ENCODE measurements at places on chromosomes 3 and 15.

DNA sequence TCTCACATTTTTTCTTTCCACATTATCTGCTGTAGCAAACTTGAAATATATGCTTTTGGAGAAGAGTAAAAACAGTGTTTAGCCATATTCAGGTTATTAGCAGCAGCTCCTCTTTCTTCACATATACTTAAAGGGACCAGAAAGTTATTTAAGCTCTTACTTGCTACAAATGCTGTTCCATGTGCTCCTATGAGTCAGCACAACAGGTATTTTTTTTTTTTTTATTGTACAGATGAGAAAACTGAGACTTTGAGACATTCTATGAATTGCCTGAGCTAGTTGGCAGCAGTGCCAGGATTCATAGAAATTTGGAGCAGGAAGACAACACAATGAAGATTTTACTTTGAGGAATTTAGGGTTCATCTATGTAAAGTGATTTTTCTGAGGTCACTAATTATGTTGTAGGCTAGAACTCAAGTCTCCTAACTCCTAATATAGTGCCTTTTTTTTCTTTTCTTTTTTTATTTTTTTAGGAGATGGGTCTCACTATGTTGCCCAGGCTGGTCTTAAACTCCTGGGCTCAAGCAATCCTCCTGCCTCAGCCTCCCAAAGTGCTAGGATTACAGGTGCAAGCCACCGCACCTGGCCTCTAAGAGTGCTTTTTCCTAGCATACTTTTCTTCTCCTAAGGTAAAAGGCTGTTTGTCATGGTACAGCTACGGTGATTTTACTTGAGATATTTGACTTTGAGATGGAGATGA is 23.6 kb downstream of the SETD5 start:
- no peak for DNase-seq

DNA sequence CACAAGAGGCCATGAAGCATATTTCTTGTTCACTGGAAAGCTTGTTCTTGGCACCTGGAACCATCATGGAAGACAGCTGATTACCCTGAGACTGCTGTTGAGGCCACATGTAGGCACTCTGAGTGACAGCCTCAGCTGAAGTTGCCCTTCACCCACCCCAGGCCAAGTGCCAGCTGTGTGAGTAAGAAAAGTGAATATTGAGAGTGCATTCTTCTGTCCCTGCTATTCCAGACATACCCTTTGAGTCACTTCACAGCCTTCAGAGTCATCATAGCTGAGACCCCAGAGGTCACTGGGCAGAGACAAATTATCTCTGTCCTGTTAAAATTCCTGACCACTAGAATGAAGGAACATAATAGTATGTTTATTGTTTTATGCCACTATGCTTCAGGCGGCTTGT is 79.6 kb downstream of the NFKBIZ start:
- no peak for DNase-seq

- DNase-seq, result no peak
Measured at GRCh38 chr3:172216911-172217310, 177.5 kb downstream of the FNDC3B start.

GRCh38 chr3:197256104-197256503 is 42.3 kb downstream of the DLG1 start:
- no peak for DNase-seq

- no peak for DNase-seq
Measured at GRCh38 chr3:178139116-178139515, 397.1 kb upstream of the KCNMB2 start.

DNA sequence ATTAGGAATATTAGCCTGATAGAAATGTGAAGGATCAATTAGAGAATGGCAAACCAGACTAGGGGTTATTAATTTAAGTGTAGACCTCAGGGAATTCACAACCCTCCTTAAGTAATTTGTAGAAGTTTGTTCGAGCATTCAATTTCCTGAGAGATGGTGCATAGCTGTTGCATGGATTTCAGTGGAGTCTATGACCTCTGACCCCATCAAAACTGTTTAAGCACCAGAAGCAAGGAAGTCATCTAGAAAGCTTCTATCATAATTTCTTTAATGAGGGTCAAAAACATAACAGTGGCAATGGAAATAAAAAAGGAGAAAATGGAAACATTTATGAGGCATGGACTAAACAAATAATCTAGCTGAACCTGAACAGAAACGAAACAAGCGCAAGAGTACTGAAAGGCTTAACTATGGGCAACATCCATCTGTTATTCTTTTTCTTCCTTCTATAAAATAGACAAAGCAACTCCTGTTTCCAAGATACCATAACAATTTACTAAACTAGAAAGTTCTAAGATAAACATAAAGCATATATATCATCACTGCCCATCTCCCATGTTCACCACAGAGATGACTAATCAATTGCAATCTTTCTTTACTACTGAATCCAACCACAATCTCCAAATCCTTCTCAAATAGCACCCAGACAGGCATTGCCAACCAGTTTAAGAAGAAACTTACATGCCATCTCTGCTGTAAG is 151.4 kb downstream of the THRB start:
- no peak for DNase-seq

DNA sequence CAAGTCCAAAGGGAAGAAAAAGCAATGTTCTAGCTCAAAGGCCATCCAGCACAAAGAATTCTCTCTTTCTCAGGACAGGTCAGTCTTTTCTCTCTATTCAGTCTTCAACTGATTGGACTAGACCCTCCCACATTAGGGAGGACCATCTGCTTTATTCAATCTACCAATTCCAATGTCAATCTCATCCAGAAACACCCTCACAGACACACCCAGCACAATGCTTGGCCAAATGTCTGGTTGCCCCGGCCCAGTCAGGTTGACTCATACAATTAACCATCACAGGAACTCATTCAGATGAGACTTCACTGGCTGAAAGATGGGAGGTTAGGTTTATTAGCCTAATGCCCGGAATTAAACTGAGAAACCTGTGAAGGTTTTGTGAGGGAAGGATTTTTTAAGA is 32.4 kb downstream of the ACAN start:
- DNase-seq, result no peak

All from NCI-H526 (cell line).